ENCODE measurements at places on chromosomes 5 and 9.

GRCh38 chr5:71662381-71662780 lies 56.7 kb upstream of the CARTPT start:
- no peak for DNase-seq

GRCh38 chr5:66232275-66232674 lies 88.2 kb downstream of the SREK1 start:
- DNase-seq: no peak

- no peak for DNase-seq
Observed at GRCh38 chr5:137995077-137995748, 37.7 kb downstream of the FAM13B start.

GRCh38 chr9:133750982-133751649 lies 13.0 kb upstream of the SARDH start:
- no peak for DNase-seq

DNA sequence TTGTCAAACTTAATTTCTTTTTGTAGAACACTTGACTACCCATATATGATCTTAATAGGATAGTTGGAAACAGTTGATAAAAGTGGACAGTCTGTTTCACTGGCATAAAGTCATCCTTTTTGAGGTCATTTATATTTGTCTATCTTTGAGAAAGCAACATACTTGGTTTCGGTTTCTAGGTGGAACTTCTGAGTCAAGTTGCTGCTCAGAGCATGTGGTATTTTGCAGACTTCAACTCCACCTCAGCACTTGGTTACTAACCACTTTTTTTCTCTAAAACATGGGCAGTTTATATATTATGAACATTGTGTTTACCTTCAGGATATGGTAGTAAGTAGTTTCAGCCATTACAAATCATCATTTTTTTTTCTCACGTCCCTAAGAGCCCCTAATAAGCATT lies 1749.0 kb upstream of the C9orf72 start:
- DNase-seq: no peak

GRCh38 chr5:102666164-102666946 lies 88.8 kb upstream of the PAM start:
- no peak for DNase-seq

DNA sequence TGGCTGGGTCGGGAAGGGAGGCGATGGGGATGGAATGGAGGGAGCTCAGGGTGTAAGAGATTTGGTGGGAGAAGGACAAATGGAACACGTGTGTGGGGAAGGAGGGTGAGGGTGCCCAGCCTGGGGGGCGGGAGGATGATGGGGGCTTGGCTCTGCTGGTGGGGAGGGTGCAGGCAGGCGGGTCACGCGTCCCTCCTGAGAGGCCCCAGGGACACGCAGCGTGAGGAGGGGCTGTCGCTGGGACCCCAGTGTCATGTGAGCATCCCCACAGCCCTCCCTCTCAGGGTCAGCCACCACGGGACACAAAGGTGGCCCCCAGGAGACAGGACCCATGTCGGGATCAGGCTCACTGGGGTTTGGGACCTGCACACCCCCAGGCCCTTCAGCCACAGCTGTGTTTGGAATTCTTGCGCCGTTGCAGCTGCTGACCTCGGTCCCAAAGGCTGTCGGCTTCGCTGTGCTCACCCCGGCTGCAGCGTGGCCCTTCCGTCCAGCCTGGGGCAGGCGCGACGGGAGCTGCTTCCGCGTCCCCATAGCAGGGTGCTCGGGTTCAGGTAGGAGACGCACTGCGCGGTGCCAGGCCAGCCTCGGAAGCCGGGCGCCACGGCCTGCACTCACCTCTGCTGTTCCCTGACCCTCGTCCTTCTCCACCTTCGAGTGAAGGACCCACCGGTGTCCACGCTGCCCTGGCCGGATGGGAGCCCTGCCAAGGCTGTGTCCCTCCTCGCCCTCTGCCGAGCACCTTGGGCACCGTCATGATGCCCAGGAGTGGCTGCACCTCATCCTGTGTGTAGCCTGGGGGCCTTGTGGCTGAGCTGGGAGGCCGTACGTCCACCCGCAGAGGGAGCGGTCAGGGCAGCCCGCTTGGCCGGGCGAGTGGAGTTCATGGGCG lies 5.4 kb downstream of the SLC6A19 start:
- no peak for DNase-seq

- no peak for DNase-seq
Observed at GRCh38 chr9:119322184-119322583, 47.1 kb downstream of the BRINP1 start.

GRCh38 chr5:98880598-98880997 lies 48.2 kb downstream of the CHD1 start:
- DNase-seq: no peak

DNA sequence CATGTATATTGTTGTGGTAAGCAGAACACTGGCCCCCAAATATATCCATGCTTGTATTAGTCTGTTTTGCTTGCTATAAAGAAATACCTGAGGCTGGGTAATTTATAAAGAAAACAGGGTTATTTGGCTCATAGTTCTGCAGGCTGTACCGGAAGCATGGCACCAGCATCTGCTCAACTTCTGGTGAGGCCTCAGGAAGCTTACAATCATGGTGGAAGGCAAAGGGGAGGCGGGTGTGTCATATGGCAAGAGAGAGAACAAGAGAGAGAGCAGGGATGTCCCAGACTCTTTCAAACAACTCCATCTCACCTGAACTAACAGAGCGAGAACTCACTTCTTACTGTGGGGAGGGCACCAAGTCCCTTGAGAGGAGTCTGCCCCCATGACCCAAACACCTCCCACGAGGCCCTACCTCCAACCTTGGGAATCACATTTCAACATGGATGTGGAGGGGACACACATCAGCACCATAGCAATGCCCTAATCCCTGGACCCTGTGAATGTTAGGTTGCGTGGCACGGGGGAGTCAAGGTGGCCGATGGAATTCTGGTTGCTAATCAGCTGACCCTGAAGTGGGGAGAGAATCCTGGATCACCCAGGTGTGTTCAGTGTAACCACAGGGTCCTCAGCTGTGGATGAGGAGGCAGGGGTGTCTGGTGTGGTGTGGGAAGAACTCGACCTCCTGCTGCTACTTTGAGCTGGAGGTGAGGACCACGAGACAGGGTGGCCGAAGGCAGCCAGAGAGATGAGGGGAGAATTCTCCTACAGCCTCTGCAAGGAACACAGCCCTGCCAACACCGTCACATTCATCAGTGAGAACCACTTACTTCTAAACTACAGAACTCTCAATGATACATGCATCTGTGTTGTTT lies 172.8 kb downstream of the AUH start:
- no peak for DNase-seq

GRCh38 chr5:7822449-7822848 lies 28.5 kb downstream of the CFAP90 start:
- no peak for DNase-seq

DNA sequence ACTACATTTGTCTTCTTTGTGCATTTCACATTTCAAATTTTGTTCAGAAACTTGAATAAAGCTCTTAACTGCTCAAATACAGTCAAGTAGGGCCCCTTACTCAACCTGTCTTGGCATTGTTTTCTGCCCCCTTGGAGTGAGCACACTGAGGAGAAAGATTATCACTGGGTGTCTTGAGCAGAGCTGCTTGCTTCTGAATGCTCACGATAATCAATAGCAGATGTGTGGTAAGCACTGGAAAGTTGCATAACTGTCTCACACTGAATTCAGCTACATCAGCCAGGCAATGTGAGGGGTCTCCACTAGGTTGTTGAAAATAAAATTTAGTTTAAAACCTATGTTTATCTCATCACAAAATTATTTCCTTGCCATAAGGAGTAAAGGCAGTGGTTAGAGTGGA lies 7.8 kb upstream of the TNFAIP8 start:
- DNase-seq: no peak

GRCh38 chr5:78648359-78649210 lies at the start of gene LHFPL2:
LHFPL2 (minus strand) TSS chr5:78648772; CDS start chr5:78510213, 138,559 bp downstream.
- DNase-seq: peak; percentile 46

Data from thoracic aorta (tissue), 2 donors.